CD4-positive, CD25-positive, alpha-beta regulatory T cell (primary cell): ENCODE measurements at places on chromosomes 5 and 9. TPM values are rescaled to one million over a fixed set of nuclear protein-coding genes. Genes with fewer than 3 reads are reported as not detected.

The ARID3C gene
- total RNA-seq: not detected

The KIF4B gene
- not detected for total RNA-seq

The CDH18 gene
- not detected for total RNA-seq

The GADD45G gene
- total RNA-seq: 15.7 TPM

The ABLIM3 gene
- total RNA-seq: 1.8 TPM

The TMEM232 gene
- total RNA-seq: 1.0 TPM

The PCDHGB5 gene
- total RNA-seq: not detected

The ZBED3 gene
- 0.59 TPM for total RNA-seq

The ZNF483 gene
- total RNA-seq: 22.1 TPM

The AP3S1 gene
- total RNA-seq: 39.5 TPM

The BAAT gene
- total RNA-seq: 0.15 TPM

The MYOZ3 gene
- total RNA-seq: not detected

The PDE8B gene
- total RNA-seq: not detected

The PCDHB4 gene
- not detected for total RNA-seq

The IL4 gene
- 2.1 TPM for total RNA-seq

The SLC46A2 gene
- not detected for total RNA-seq

The SPINK4 gene
- not detected for total RNA-seq

The SPATA31D1 gene
- not detected for total RNA-seq

The TMEM215 gene
- total RNA-seq: not detected

The NSMF gene
- 109 TPM for total RNA-seq

The SLCO6A1 gene
- not detected for total RNA-seq

The SLC6A3 gene
- total RNA-seq: not detected

The PGM5 gene
- total RNA-seq: not detected

The TAF11L4 gene
- not detected for total RNA-seq

The RNF208 gene
- total RNA-seq: 1.2 TPM

The PFDN1 gene
- total RNA-seq: 34.3 TPM

The LRRC19 gene
- not detected for total RNA-seq

The RNF183 gene
- not detected for total RNA-seq

The BNC2 gene
- not detected for total RNA-seq

The KIF20A gene
- total RNA-seq: 0.91 TPM

The EIF4E1B gene
- total RNA-seq: not detected

The TEX48 gene
- not detected for total RNA-seq

The SPTAN1 gene
- total RNA-seq: 769 TPM

The HIGD2A gene
- total RNA-seq: 98.9 TPM

The UAP1L1 gene
- 14.8 TPM for total RNA-seq

The PLPP1 gene
- total RNA-seq: 8.1 TPM

The RLN2 gene
- total RNA-seq: 1.3 TPM

The PRR7 gene
- 21.8 TPM for total RNA-seq

The TMEM203 gene
- total RNA-seq: 20.7 TPM

The CDC37L1 gene
- 26.2 TPM for total RNA-seq
